Upper lobe of right lung (tissue), 1 donor: ENCODE measurements at places on chromosomes 1 and 21. TPM values are rescaled to one million over a fixed set of nuclear protein-coding genes. Genes with fewer than 3 reads are reported as not detected.

The KCNK2 gene
- total RNA-seq = 0.26 TPM

- H3K4me3 ChIP-seq = no peak overlapping the region
- no peak overlapping the region for H3K27ac ChIP-seq
- no peak for DNase-seq
- no peaks in the 10 kb centered on the region for H3K27me3 ChIP-seq
Measured at GRCh38 chr1:219664310-219665029, 51.6 kb upstream of the ZC3H11B start.

The JUN gene
- total RNA-seq = 112 TPM

The PTGER3 gene
- 2.7 TPM for total RNA-seq

DNA sequence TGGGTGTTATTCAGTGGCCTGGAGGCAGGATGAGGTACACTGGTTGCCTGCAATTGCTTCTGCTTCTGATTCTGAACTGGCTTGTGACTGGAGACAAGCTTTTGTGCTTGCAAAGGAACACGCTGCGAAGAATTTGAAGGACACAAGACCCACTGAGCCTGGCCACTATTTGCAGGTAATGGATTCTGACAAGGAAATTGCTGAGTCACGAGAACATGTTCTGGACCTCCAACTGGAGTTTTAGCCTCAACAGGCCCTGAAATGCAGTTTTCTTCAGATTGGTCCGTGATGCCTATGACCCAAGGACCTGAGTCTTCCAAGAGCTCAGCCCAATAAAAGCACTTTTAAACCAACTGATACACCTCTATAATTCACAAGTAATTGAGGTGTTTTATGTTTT is 4.6 kb downstream of the RAB3GAP2 start:
- DNase-seq = no peak
- no peaks in the 10 kb centered on the region for H3K36me3 ChIP-seq
- no peak overlapping the region for H3K27ac ChIP-seq
- no peaks in the 10 kb centered on the region for H3K27me3 ChIP-seq

DNA sequence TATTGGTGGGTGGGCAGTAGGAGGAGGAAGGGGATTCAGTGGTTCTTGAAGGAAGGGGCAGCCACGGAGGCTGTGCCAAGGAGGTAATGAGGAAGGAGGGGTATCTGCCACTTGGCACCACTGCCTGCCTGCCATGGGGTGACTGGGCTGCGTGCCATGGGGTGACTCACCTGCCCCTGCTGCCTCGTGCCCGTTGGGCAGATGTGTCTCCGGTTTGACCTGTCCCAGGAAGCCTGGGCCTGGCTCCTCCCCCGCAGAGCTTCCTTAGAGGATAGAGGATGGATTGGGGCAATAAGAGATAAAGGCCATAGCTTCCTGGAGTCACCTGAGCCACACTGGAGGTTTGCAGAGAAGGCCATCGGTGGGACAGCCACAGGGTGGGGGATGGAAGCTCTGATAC is 1.7 kb downstream of the PADI3 start:
- no peak overlapping the region for H3K27ac ChIP-seq
- no peak for DNase-seq
- no peak overlapping the region for H3K4me3 ChIP-seq
- no peaks in the 10 kb centered on the region for H3K4me1 ChIP-seq

The DNAJC6 gene
- 6.6 TPM for total RNA-seq

DNA sequence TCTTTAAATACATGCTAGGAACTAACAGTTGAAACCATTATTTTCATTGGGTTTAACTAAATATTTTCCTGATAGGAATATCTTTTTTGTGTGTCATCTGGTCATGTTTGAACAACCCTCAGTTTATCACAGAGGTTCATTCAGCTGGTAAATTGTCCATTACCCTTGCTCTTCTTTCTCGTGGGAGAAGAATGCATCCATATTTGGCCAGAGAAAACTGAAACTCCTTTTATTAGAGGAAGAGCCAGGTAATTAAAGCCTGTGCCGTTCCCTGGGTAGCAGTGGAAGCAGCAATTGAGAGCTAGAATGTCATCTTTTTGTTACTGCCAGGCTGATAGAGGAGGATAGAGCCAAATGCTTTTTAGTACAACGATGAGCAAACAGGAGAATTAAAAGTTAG is 587.2 kb upstream of the ZRANB2 start:
- H3K4me1 ChIP-seq = no peaks in the 10 kb centered on the region
- H3K27me3 ChIP-seq = no peaks in the 10 kb centered on the region
- DNase-seq = no peak

The TFF3 gene
- total RNA-seq = 19.6 TPM

DNA sequence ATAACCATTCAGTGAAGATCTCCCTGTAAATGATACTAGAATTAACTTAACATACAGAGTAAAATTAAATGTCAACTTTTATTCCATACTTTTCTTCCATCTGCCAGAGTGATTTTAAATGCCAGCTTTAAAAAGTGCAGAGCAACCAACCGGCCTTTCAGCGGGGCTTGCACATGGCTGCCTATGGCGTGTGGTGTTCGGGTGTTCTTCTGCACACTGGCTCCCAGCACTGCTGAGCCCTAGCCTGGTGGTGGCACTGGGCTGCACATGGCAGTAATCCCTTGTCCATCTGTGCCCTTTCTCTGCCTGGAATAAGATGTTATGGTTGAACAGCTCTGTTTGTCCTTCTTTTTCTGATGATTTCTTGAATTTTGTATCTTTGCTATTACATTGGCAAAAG is 156.3 kb downstream of the SNX7 start:
- no peaks in the 10 kb centered on the region for H3K27me3 ChIP-seq
- H3K36me3 ChIP-seq = no peaks in the 10 kb centered on the region
- no peak overlapping the region for H3K4me3 ChIP-seq

GRCh38 chr1:61501971-61502916 is 222.7 kb downstream of the TM2D1 start:
- no peak overlapping the region for H3K4me3 ChIP-seq
- no peaks in the 10 kb centered on the region for H3K36me3 ChIP-seq
- H3K4me1 ChIP-seq = no peaks in the 10 kb centered on the region
- no peak overlapping the region for H3K27ac ChIP-seq
- DNase-seq = no peak

GRCh38 chr1:66557157-66557556 is 23.2 kb downstream of the SGIP1 start:
- no peaks in the 10 kb centered on the region for H3K36me3 ChIP-seq
- no peak overlapping the region for H3K4me3 ChIP-seq
- H3K27ac ChIP-seq = no peak overlapping the region
- no peaks in the 10 kb centered on the region for H3K27me3 ChIP-seq

DNA sequence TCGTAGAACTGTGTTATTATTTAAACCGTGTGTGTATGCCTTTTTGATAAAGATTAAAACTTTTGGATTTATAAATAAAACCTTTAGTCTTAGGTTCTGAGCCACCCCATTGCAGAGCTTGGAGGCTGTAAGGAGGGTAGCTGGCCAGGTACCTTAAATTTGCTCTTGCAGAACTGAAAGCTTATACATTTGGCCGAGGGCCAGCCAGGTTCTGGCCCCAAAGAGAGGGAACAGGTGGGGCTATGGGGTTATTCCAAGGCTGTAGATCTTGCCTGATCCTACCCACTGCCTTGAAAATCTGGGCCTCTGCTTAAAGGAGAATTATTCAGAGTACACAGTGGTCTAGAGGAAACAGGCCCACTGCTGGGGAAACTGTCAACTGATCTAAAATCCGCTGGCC is 59.6 kb downstream of the CAMK2N1 start:
- no peaks in the 10 kb centered on the region for H3K4me1 ChIP-seq
- H3K36me3 ChIP-seq = no peaks in the 10 kb centered on the region
- no peaks in the 10 kb centered on the region for H3K27me3 ChIP-seq

DNA sequence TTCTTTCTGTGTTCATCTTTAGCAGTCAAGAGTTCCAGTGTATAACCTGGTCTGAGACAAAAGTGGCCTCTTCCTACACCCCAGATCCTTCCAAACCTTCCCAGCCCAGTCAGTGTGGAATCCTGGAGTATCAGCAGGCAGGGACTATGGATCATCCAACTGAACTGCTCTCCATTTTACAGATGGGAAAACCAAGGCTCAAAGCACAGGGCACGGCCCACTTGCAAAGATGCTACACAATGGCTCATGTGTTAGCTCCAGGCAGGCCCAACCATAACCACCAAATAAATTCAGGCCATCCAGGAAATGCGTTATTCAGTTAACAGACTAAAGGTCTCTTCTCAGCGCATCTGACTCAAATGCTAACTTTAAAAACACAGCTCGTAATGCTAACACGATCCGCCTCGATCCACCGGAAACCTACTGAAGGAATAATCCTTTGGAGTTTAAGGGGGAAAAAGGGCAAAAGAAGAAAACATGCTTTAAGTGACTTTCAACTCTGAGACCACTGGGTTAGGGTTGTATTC is 7.1 kb downstream of the GLIS1 start:
- H3K36me3 ChIP-seq = no peaks in the 10 kb centered on the region
- H3K4me3 ChIP-seq = no peak overlapping the region
- H3K27me3 ChIP-seq = peaks cover 6% of the 10 kb centered on the region
- no peak for DNase-seq
- no peaks in the 10 kb centered on the region for H3K4me1 ChIP-seq

The C1QTNF12 gene
- total RNA-seq = 2.6 TPM

The TXNIP gene
- 945 TPM for total RNA-seq

GRCh38 chr1:84247425-84248220 is 53.9 kb upstream of the SAMD13 start:
- no peaks in the 10 kb centered on the region for H3K36me3 ChIP-seq
- no peaks in the 10 kb centered on the region for H3K27me3 ChIP-seq

The NTNG1 gene
- 12.6 TPM for total RNA-seq

GRCh38 chr1:234989479-234990327 is 138.9 kb downstream of the TOMM20 start:
- peaks cover 33% of the 10 kb centered on the region for H3K4me1 ChIP-seq
- H3K36me3 ChIP-seq = no peaks in the 10 kb centered on the region
- no peaks in the 10 kb centered on the region for H3K27me3 ChIP-seq
- peak overlapping the region; percentile 17 for H3K27ac ChIP-seq

The PGLYRP4 gene
- not detected for total RNA-seq

- peak overlapping the region; percentile 62 for H3K4me3 ChIP-seq
- H3K36me3 ChIP-seq = no peaks in the 10 kb centered on the region
Measured at GRCh38 chr1:58813801-58814200, 30.0 kb upstream of the JUN start.
